Substantia nigra (tissue), 51 donors: ENCODE measurements at places on chromosomes 4 and X.

- DNase-seq, result no peak
Observed at GRCh38 chr4:37865450-37865849, 25.4 kb upstream of the TBC1D1 start.

DNA sequence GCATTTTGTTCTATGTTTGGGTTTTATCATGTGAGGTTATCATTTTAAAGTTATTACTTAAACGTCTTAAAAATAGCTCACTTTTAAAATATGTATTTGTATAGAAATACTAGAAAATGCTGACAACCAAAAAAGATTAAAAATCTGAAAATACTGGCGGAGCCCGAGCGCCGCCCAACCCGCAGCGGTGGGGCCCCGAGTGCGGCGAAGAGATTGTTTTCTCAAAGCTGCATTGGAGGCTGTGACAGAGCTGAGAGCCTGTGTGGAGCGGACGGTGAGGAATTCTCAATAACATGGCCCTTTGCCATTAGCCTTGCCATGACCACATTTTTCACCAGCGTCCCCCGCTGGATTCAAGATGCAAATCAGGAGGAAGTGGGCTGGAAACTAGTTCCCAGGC is 255.4 kb downstream of the NKX6-1 start:
- DNase-seq, result no peak

GRCh38 chr4:128287141-128287870 is at the start of gene PGRMC2:
PGRMC2 (minus strand) TSS chr4:128287813; CDS start chr4:128287790, 23 bp downstream.
- DNase-seq, result no peak

DNA sequence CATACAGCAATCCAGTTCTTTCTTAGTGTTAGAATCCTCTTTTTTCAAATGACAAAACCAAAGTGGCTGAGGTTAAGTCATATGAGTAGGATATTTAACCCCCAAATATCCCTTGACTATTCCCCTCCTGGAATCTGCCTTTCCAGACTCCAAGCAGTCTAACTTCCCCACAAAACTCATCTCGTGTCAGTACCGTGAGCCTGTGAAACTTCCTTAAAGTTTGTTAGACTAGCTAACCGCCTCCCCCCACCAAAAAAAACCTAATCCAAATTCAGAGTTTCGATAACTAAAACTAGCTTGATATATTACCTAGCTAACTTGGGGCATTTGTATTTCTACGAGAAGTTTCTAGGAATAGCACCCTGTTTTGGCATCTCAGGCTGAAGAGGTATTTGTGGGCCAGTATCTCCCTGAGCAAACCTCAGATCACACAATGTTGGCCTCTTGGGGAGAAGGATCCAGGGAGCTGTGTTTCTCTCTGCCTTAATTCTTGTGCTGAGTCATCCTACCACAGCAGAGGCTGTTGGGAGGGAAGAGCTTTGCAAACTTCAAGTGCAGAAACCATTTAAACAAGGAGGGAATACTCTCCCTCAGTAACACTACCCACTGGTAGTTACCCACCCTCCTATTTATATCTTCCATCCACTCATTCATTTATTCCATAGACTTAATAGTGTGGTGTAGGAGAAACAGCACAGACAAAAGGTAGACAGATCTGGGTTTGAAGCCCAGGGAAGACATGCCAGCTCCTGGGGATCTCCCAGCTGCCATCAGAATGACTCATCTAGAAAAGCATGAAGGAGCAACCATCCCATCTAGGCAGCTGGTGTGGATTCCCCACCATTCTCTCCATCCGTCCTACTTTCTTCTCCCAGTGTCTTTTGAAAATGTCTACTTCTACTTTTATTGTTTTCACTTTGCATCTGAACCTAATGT is 39.3 kb upstream of the TXK start:
- no peak for DNase-seq

DNA sequence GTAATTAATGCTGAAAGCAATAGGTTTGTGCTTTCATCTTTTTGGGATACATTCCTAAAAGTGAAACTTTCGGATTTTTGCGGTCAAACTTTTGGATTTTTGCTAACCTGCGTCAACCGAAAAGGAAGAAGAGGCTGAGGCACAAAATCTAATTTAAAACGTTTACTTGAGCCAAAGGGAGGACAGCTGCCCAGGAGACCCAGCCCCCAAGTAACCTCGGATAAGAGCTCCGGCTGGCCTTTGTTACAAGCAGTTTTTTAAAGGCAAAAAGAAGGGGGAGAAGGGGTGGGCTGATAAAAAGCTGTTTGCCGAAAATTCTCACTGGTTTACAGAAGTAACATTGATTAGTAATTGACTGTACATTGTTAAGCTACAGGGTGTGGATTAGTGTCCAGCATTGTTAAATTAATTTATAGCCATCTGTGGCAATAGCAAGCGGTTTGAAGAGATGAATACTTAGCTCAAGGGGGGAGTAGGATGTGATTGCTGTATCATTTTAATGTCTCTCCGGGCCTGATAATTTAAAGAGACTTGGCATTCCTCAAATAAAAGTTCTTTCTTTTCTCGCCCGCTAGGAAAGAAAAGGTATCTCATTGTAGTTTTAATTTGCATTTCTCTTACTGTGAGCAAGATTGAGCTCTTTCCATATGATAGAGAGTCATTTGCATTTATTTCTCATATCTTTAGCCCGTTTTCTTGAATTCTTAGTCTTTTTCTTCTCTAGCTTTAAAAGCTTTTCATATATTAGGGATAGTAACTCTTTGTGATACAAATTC is 59.1 kb upstream of the USP9X start:
- DNase-seq, result no peak

GRCh38 chrX:53072418-53073114 is 9.6 kb upstream of the TSPYL2 start:
- DNase-seq, result no peak

DNA sequence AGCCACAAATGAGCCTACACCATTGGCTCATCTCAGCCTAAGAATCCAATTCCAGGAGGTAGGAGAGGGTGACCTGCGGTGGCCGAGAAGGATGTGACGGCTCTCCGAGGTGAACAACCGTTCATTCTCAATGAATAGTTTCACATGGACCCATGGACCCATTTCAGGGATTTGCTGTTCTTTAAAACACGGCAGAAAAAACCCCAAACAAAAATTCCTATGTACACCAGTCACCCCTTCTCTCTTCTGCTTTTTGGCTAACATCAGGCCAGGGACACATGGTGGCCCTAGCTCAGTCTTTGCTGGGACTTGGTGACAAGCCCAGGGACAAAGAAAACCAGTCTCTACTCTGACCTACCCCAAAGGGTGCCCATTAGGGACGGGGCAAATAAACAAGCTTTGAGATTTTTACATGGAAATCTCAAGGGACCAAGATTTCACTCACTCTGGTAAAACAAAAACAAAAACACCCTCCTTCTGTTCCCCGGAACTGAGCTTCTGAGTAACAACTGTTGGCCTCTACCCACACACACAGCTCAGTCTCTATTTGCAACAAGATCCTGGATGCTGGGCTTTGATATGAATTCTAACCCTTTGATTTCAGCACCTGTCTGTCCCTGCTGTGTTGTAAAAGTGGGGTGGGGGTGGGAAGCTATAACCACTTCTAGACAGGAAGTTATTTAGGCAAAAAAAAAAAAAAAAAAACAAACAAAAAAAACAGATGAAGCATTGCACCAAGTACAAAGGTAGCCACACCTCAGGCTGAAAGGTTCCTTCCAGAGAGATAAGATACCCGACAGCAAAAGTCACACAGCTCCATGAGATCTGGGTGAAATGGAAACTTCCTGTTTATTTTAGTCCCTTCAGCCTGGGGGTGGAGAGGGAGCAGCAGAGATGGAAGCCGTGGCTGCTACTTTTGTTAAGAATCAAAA is 49.0 kb downstream of the DDX3X start:
- no peak for DNase-seq

DNA sequence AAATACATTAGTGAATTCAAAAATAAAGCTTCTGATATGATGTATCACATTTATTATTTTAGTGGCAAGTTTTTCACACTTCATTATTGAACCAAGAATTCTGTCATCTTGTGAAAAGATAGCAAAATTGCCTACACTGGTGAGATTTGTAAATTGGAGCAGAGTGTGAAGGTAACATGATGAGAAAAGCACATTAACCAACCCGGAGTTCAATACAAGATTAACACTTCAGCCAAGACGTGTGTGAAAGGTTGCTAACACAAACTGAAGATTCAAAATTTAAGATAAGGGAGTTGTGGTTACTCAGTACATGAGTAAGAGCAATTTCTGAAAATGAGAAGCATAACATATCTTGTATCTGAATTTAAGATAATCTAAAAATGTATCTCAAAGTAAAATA is 346.7 kb downstream of the PDHA2 start:
- no peak for DNase-seq

- DNase-seq, result no peak
Observed at GRCh38 chrX:15873566-15873965, 19.0 kb upstream of the AP1S2 start.

DNA sequence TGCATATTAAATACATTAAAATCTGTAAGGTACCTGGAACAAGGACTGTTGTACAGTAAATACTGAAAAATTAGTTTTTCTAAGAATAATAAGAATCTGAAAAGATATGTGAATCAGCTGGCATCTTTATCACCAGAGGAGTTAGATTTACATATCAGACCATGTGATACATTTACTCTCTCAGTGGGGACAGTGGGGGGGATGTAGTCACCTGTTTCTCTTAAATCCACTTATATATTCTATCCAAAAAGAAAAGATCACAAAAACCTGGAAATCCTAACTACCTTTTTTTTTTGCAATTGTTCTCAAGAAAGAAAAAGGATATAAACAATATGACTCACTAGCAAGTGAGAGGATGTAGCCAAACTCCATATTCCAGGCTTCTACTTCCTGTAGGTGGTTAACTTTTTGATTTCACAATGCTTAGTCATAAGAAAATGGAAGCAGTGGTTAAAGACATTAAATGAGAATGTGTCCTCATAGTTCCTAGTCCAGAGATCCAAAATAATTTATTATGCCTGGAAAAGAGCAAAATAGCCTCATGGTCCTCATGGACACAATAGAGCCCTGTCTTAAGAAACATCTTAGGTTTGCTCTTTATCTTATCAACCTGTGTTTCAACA is 22.5 kb upstream of the MYOZ2 start:
- no peak for DNase-seq

GRCh38 chrX:43835559-43835958 is 46.7 kb downstream of the MAOB start:
- DNase-seq, result no peak

- DNase-seq, result no peak
Observed at GRCh38 chrX:70253377-70254062, 6.5 kb downstream of the P2RY4 start.

DNA sequence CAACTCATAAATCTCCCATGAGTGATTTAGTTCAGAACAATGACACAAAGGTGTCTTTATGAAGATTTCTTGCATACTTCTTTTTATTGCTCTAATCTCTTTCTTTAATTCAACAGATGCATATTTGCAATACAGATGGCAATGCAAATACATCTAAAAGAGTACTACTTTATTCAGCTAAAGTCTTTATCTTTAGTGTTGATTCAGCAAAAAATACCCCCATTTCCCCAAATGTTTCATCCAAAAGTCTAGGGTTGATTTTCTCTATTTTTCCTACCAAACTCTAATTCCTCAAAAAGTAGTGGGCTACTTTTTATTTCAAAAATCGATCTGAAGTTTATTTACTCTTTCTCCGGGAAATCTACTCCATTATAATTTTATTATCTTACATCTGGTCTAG is 1055.2 kb downstream of the STIM2 start:
- DNase-seq, result no peak

- no peak for DNase-seq
Observed at GRCh38 chr4:628821-629635, 3.7 kb downstream of the PDE6B start.

DNA sequence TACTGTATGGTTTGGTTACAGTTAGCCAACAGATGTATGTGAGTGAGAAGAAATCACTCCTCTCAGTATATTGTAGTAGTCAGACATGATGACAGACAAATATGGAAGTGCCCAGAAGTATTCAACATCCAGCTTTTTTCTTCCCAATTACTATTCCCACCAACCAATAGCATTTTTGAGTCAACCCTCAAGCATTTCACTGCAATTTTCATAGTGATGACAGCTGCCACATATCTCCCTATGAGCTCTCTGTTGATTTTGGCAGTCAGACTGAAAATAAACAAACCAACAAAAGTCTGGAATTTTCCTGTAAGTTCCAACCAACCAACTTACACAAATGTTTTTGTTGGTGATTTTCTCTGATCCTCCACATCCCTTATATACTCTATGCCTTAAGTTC is 8.2 kb upstream of the TRAM1L1 start:
- no peak for DNase-seq

GRCh38 chr4:145132511-145133098 is 34.5 kb downstream of the ABCE1 start:
- DNase-seq, result no peak

- peak; percentile 41 for DNase-seq
Observed at GRCh38 chr4:81470456-81471297, 1.0 kb downstream of the RASGEF1B start.

GRCh38 chrX:153551135-153551534 is 33.7 kb downstream of the ATP2B3 start:
- DNase-seq, result no peak

GRCh38 chrX:136630881-136631280 is 17.1 kb upstream of the CD40LG start:
- no peak for DNase-seq

- no peak for DNase-seq
Observed at GRCh38 chr4:113869743-113870375, 108.3 kb upstream of the CAMK2D start.

- no peak for DNase-seq
Observed at GRCh38 chrX:121231566-121232358, 184.4 kb downstream of the GLUD2 start.

GRCh38 chr4:80781431-80781830 is 249.1 kb upstream of the BMP3 start:
- no peak for DNase-seq

DNA sequence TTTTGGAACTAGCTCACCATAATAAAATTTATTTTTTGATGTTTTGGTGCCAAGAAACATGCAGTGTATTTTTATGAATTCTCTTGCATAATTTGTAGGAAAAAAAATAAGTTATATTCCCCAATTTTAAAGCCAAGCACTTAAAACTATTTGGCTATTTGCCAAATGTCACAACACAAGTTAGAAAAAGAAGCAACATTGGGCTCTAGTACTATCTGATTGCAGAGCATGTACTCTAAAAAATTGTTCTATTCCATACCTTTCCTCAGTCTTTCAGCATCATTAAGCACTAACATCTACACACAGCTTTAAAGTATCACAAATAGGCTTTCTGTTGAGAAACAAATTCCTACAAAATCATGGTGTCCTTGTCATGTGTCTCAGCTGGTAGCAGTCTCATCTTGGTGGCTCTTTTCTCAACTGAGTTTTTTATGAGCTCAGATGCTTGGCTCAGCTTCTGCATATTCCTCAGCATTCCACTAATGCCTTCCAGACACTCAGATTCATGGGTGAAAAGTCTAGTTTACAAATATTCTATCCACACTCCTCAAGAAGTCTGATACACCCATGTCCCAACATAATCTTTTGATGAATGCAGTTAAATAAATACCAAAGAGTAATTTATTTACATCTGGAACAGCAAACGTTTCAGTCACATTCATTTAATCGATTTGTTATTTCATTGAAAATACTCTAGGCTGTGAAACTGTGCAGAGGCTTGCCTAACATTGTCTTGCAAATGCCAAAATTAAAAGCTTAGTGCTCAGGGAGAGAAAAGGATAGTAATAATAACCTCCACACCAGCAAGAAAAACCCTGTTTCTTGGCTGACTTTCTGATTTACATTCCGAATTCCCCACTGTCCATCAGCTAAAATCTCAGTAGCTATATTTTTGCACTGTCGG is 2209.9 kb downstream of the PCDH7 start:
- no peak for DNase-seq

- no peak for DNase-seq
Observed at GRCh38 chr4:158824425-158825274, 55.8 kb downstream of the FNIP2 start.
